Renal cortical epithelial cell (primary cell): ENCODE measurements at places on chromosomes 12 and 14.

GRCh38 chr12:116236976-116237375, 40.5 kb downstream of the MED13L start:
- peak; percentile 47 for DNase-seq

GRCh38 chr12:98154850-98155249, 360.5 kb upstream of the TMPO start:
- DNase-seq, result peak; percentile 4

- no peak for DNase-seq
Observed at GRCh38 chr12:122984612-122985337, 4.3 kb downstream of the ARL6IP4 start.

DNA sequence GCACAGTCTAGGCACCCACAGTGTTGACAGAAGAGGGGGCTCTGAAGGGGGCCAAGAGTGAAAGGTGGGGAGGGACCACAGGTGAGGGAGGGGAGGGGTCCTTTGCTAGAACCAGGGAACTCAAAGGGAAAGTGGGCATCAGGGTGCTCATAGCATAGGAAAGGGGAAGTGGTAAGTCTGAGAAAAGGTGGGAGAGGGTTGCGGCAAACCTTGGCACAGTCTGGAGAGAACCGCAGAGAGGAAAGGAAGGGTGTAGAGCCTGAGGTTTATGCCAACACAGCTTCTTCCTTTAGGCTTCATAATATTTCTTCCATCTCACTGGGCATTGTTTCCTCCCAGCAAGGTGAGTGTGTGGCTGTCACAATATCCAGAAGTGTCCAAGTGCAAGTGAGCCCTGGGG, 11.5 kb upstream of the PLEK2 start:
- DNase-seq, result no peak

DNA sequence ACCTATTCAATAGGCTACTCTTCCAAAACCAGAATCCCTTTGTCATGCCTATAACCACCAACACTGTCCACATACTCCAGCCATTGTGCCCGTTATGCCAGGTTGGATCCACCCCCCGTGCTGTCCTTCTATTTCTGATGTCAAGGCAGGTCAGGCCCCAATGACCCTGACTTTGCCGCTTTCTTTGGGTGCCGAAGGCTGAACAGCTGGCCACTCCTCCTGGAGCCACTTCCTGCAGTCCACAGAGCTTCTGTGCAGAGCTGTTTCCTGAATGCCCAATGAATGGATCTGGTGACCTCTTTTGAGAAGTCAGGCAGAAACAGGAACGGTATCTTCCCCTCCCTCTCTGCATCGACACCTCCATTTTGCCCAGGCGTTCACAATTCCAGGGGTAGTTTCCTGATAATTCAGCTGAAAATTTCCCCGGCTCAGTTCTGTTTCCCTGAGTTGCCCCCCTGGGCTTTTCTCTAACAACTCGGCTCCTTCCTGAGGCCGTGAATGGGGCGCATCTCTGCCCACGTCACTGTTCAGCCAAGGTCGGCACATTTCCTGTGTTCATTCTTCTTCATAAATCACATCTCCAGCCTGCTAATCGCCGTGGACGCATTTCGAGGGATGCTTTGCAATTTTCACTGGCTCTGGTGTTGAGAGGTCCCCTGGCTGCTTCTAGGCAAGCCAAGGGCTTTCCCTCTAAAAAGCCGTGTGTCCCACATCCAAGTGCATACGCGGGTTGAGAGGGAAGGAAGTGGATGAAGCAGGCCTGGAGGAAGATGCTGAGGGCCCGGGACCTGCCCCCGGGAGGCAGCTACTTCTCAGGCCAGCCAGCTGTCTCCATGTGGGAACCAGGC, 86.5 kb downstream of the PAPOLA start:
- DNase-seq, result no peak

GRCh38 chr14:94880876-94881275, 111.0 kb upstream of the GSC start:
- DNase-seq, result no peak

DNA sequence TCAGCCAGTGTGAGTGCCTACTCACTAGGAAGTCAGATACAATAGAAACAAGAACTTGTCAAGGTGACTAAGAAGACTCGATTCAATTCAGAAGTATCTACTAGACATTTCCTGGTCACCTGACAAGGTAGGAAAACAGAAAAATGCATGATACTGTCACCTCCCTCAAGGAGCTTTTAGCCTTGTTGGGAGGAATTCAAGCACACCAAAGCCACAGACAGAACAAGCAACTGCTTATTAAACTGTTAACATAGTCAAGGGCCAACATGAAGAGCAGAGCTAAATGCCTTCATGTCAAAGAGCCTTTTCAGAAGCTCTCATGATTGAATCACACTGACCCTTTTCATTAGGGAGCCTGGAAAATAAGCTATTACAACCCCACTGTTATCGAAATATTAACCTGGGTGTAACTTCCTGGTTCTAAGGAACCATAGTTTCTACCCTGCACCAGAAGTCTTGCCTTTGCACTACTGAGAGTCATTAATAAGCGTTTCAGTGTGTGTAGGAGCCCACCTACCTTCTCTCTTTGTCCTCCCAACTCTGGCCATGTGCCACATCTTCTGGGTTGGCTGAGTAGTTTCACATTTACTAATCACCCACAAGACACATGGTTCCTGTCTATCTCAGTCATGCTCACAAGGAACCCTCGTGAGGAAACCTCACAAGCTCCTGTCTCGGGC, 31.0 kb upstream of the LGALS3 start:
- peak; percentile 61 for DNase-seq

- peak; percentile 97 for DNase-seq
Observed at GRCh38 chr12:47820631-47821345, 1.1 kb upstream of the HDAC7 start.

DNA sequence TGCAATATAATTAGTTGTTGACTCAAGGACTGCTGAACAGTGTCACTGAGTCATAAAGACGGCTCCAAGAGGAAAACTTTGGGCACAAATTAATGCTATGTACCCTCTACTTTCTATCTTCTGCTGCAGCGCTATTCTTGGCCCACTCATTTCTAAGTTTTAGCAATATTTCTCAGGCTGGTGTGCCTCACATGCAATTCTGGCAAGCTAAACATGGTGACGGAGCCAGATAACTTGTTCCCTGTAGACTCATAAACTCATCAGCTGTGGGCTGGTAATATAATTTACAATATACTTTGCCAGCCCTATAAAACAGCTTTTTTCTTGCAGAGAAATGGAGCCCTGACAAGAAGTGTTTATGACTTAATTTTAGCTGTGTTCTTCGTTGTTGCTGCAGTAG, 615.1 kb downstream of the NRXN3 start:
- DNase-seq, result no peak
